ENCODE measurements at places on chromosomes 5 and 9.

DNA sequence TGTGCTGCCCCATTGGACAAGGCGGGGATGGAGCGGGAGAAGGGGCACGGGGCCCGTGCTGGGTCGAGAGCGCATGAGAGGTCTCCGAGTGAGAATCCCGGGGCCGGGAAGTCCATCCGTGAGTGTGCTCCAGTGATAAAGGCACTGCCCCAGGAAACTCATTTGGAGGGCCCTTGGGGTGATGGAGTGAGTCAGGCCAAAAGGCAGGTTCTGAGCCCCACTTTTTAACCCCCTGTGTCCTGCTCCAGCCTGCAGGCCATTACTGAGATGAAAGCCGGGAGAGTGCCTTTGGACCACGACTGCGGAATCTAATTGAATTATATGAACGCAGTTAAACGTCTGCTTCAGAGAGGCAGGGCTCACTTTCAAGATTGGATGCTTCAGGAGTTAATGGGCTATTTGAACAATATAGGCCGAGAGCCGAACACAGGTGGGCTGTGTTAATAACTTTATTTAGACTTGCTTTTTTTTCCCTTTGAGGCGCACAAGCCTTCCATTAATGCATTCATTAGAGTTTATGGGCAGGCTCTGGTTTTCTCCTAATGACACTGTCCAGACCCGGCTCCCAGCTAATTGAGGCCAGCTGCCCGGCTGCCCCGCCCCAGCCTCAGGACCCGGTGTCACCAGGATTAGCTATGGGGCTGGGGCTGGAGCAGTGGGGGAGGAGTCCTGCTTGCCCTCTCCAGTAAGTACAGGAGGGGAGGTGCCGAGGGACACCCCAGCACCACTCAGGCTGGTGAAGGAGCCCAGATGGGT is 79.1 kb upstream of the LMX1B start:
- DNase-seq = no peak

GRCh38 chr5:95283761-95284571 is 928 bp downstream of the MCTP1 start:
- DNase-seq = peak; percentile 36

- peak; percentile 38 for DNase-seq
Observed at GRCh38 chr5:83474161-83474796, 2.7 kb downstream of the VCAN start.

GRCh38 chr5:132176987-132177386 is 50.7 kb downstream of the P4HA2 start:
- no peak for DNase-seq

- no peak for DNase-seq
Observed at GRCh38 chr9:76591256-76591950, 132.4 kb downstream of the GCNT1 start.

DNA sequence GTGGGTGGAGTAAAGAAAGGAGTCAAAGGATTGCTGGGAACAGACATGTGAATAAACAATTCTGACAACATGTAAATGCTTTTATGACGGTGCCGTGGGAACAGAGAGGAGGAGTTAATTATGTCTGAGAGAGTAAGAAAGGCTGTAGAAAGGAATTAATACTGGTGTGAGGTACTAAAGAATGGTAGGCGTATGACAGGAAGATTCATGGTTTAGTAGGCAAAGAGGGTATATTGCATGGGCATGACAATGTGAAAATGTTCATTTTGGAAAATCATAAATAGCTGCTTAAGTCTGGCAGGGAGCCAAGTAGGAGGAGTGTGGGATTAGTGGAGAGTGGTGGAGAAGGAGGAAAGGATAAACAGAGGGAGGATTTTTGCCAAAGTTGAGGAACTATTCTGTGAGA is 19.7 kb downstream of the NAA35 start:
- no peak for DNase-seq

- DNase-seq = no peak
Observed at GRCh38 chr5:983238-983524, 25.4 kb upstream of the NKD2 start.

DNA sequence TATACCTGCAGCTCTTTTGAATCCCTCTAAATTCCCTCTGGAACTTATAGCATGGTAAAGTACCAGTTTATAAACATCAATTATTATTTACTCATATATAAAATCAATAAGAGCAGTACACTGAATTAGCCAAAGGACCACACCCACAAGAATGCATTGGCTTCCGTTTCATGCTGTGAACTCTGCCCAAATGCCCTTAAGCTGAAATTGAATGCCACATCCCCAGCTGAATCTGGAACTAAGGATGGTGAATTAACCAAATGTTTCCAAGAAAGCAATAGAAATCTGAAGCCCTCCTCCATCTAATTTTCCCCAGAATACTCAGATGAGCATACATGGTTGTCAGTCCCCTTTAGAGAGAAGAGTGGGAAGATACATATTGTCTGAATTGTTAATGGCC is 436.4 kb upstream of the FTMT start:
- no peak for DNase-seq
